ENCODE measurements at places on chromosomes 3 and 15. TPM values are rescaled to one million over a fixed set of nuclear protein-coding genes. Genes with fewer than 3 reads are reported as not detected.

GRCh38 chr3:124630960-124631359, 99.3 kb upstream of the UMPS start:
- peaks cover 10% of the 10 kb centered on the region for H3K4me1 ChIP-seq
- peaks cover 6% of the 10 kb centered on the region for H3K36me3 ChIP-seq
- H3K4me3 ChIP-seq, result no peak overlapping the region
- no peaks in the 10 kb centered on the region for H3K27me3 ChIP-seq

The ACSBG1 gene
- not detected for total RNA-seq

The ECE2 gene
- total RNA-seq, result 1.6 TPM

- H3K36me3 ChIP-seq, result no peaks in the 10 kb centered on the region
- H3K27me3 ChIP-seq, result no peaks in the 10 kb centered on the region
- H3K4me3 ChIP-seq, result no peak overlapping the region
- H3K4me1 ChIP-seq, result no peaks in the 10 kb centered on the region
Measured at GRCh38 chr15:27241943-27242342, 271.0 kb downstream of the GABRG3 start.

The TERC gene
- 61.6 TPM for total RNA-seq

DNA sequence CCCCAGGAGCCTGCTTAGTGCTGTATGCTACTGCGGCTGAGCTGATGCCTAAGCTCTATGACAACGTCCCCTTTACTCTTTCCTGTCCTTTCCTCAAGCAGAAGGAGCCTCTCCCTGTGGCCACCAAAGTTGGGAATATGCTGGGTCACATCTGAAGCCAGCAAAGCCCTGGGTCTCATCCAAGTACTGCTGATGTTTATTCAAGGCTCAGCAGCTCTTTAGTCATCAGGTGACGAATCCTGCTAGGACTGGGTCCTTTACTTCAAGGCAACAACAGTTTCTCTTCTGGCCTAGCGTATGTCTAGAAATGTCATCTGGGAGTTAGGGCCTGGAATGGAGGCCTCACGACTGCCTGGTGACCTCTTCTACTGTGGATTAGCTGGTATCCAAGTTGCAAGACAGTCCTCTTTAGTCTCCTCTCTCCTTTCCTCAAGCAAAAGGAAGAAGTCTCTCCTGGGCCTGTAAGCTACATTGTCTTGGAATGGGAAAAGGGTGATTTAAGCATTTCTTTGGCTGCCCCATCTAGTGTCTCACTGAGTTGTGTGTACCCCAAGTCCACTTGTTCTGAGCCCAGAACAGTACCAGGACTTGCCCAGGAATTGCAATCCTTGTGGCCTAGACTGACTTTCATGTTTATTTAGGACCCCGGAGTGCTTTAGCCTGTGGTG, 63.9 kb downstream of the TNFAIP8L3 start:
- DNase-seq, result no peak
- H3K4me3 ChIP-seq, result no peak overlapping the region
- H3K27ac ChIP-seq, result no peak overlapping the region
- no peaks in the 10 kb centered on the region for H3K4me1 ChIP-seq

- DNase-seq, result no peak
- H3K36me3 ChIP-seq, result no peaks in the 10 kb centered on the region
- H3K4me1 ChIP-seq, result no peaks in the 10 kb centered on the region
- H3K27me3 ChIP-seq, result no peaks in the 10 kb centered on the region
- no peak overlapping the region for H3K27ac ChIP-seq
Measured at GRCh38 chr15:51263726-51264125, 74.7 kb downstream of the CYP19A1 start.

DNA sequence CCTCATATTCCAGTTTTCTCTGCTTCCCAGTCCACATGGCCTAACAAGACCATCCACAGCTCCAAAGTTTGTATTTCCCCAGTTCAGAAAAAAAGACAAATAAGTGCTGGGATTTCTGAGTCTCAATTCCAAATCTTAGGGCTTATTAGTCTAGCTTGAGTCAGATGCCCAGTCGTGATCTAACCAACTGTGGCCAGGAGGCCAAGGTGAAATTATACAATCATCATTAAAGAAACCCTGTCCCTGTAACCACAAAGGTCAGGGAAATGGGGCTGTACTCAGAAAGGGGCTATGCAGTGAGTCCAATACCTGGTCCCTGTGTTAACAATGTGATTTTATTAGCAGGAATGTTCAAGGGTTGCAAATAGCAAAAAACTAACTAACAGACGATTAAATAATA, 40.5 kb upstream of the MITF start:
- no peak overlapping the region for H3K27ac ChIP-seq
- no peak for DNase-seq
- no peaks in the 10 kb centered on the region for H3K36me3 ChIP-seq
- H3K4me3 ChIP-seq, result no peak overlapping the region

The ONECUT1 gene
- total RNA-seq, result not detected

The TGM4 gene
- total RNA-seq, result not detected

Data from right atrium auricular region (tissue), 2 donors.